ENCODE measurements at places on chromosomes 7 and 10.

DNA sequence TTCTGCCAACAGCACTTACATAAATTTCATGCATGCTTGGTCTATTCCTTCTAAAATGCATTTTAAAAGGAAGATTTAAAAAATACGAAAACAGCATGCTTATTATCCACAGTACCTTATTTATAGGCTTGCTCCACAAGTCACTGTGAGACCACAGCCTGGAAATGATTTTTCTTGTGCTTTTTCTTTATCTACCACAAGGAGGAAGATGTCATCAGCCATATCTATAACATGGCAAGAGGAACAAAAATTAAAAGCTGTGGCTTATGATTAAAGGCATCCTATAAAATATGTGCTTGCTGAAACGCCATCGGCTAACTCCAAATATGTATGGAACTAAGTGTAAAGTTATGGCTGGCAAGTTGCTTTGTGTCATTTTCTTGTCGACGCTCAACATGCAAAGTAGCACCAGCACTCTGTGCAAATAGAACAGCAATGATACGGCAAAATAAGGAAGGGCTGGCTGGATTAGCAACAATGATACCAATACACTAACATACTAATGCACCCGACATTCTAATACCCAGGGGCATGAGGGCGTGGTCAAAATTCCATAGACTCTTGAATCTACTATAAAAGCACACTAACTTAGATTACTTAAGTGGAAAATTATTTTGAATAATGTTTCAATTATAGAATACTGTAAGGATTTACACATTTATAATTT, 41.2 kb upstream of the AKR1E2 start:
- no peak for DNase-seq

GRCh38 chr10:100089241-100089640, 7.6 kb upstream of the CPN1 start:
- no peak for DNase-seq

DNA sequence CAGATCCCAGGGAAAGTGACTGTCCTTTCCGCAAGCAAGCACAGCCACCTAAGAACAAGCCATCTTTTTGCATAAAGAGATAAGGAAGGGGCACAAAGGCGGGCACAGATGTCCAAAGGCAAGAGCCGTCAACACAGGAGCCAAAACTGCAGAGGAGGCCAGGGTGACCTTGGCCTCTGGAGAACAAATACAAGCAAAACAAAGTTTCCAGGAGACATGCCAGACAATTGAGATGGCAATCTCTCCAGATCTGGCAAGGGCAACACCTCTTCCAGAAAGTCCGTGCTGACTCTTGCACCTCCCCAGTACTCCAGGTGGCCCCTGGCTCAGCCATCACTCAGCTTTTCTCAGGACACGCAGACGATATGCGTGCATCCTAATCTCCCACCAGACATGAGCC, 58.2 kb downstream of the TEX36 start:
- DNase-seq, result no peak

DNA sequence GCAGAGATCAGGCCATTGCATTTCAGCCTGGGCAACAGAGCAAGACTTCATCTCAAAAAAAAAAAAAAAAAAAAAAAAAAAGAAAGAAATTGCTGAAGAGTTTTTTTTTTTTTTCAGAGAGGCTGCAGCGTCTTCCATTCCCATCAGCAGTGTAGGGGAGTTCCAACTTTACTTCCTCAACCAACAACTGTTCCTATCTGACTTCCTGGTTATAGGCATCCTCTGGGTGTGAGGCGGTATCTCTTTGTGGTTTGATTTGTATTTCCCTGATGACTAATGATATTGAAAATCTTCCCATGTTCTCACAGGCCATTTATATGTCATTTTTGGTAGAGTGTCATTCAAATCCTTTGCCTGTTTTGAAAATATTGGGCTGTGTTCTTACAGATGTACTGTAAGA, 40.2 kb downstream of the PRTFDC1 start:
- DNase-seq, result no peak

- DNase-seq, result no peak
Measured at GRCh38 chr7:12423997-12424745, 20.5 kb upstream of the VWDE start.

DNA sequence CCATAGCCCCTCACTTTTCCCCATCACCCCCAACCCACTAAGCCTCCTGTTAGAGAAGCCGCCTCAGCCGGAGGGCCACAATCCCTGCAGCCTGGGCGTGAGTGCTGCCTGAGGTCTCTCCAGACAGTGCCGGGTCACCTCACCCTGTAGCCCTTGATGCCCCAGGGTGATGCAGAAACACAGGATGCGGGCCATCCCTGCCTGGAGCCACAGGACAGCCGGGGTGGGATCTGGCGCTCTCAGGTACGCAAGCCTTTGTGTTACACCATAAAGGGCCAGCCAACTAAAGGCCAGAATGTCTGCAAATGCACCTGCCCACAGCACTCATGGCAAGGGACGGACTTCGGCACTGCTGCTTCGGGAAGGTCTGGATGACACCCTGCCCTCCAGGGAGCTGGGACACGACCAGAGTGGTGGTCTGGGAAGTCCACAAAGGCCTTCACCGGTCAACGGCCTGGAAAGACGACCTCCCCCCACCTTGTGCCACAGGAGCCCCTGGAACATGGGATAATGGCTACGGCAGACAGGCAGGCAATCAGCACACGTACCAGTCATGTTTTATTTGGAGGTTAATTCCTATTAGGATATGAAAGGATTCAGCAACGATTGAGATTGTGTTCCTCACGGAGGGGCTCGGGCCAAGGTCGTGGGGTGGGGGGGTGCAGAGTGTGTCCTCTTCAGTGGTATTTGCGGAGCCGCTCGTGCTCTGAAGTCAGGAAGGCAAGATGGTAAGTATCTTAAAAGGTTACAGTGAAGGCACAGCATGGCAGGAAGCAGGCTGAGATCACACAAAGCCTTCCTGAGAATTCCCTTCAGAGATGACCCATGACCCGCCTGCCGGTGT, 8.1 kb downstream of the ATP5MF start:
- DNase-seq, result no peak
